ENCODE measurements at places on chromosomes 5 and 9.

DNA sequence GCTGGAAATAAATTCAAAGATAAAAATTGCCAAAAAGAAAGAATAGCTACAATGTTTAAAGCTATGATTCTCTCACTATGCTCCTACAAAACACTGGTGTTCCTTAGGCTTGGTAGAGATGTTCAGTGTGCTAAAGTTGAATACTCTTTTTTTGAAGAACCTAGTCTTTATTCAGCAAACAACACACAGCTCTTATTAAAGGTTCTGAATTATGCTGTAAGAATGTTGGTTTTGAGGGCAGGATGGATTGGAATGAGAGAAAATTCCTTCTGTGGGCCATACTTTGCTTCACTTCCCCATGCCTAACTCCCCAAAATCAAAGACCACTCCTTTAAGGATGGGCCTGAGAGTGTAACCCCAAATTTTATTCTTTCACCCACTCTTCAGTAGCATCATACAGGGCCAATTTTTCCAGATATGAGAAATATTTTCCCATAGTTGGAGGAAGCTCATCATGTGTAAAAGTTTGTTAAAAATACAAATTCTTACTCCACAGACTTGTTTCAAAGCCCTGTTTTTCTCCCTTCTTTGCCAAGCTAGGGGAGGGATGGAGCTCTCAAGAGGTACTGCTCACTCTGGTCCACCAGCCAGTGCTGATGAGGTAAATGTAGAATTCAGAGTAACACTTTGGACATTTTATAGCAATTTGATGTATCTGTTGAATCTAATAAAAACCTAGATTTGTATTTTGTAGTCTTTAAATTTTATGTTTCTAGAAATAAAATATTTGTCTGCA lies 99.3 kb downstream of the GDNF start:
- no peaks in the 10 kb centered on the region for H3K27me3 ChIP-seq
- no peak overlapping the region for H3K27ac ChIP-seq
- H3K36me3 ChIP-seq, result no peaks in the 10 kb centered on the region
- H3K4me1 ChIP-seq, result peaks cover 10% of the 10 kb centered on the region
- DNase-seq, result no peak

DNA sequence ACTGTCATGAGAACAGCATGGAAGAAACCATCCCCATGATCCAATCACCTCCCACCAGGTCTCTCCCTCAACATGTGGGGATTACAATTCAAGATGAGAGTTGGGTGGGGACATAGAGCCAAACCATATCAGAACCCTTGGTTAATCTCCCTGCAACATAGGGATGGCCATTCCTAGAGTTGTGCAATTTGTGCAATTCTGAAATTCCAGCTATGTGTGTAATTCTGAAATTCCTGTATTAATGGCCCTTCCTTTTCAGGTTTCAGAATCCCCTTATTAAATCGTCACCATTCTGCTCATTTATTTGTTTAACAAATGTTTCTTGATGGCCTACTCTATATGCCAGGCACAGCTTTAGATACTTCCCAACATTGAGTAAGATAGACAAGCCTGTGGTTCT lies 282.6 kb downstream of the SMARCA2 start:
- DNase-seq, result no peak
- H3K36me3 ChIP-seq, result no peaks in the 10 kb centered on the region
- H3K27ac ChIP-seq, result no peak overlapping the region
- H3K27me3 ChIP-seq, result no peaks in the 10 kb centered on the region
- H3K4me3 ChIP-seq, result no peak overlapping the region

DNA sequence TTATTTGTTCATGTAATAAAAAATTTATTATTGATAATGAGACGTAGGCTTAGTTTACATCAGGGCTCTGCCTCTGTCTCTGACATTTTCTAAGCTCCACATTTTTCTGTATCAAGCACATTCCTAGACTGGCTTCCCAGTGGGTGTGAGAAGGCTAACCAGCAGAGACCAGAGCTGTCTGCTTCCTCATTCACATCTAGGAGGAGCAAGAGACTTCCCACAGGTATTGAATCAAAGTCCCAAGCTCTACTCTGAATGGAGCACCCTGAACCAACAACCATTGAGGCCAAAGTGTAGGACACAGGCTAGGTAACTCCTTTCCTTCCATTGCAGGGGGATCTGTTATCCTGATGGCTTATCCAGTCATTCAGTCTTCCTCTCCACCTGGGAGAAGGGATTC lies 72.4 kb downstream of the PARP8 start:
- H3K4me3 ChIP-seq, result no peak overlapping the region
- DNase-seq, result no peak
- H3K27ac ChIP-seq, result no peak overlapping the region
- H3K27me3 ChIP-seq, result no peaks in the 10 kb centered on the region
- H3K4me1 ChIP-seq, result peaks cover 15% of the 10 kb centered on the region

- H3K36me3 ChIP-seq, result no peaks in the 10 kb centered on the region
- H3K4me3 ChIP-seq, result no peak overlapping the region
- no peak for DNase-seq
Measured at GRCh38 chr5:1014346-1014745, 5.7 kb downstream of the NKD2 start.
